ENCODE measurements at places on chromosomes 1 and 21.

- DNase-seq = no peak
Measured at GRCh38 chr21:28883931-28884330, 108.7 kb downstream of the LTN1 start.

- no peak for DNase-seq
Measured at GRCh38 chr1:234579967-234580366, 30.0 kb downstream of the IRF2BP2 start.

GRCh38 chr1:77539519-77540142 is 142.8 kb downstream of the ZZZ3 start:
- DNase-seq = no peak

DNA sequence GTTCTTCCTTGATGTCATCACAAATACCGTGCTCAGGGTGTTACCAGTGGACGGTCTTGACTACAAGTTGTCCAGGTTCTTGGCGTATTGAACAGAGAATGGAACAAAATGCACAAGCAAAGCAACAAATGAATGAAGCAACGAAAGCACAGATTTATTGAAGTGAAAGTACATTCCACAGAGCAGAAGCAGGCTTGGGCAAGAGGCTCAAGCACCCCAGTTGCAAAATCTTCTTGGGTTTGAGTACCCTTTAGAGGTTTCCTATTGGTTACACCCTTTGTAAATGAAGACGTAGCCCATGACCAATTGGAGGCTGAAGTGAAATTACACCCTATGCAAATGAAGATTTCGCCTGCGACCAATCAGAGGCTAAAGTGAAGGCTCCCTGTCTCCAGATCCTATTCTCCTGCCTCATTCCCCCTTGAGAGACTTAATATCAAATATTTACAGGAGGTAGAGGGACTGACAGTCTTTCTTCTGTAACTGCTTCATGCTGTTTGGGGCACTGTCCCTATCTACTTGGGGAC is 38.3 kb downstream of the YY1AP1 start:
- DNase-seq = no peak

DNA sequence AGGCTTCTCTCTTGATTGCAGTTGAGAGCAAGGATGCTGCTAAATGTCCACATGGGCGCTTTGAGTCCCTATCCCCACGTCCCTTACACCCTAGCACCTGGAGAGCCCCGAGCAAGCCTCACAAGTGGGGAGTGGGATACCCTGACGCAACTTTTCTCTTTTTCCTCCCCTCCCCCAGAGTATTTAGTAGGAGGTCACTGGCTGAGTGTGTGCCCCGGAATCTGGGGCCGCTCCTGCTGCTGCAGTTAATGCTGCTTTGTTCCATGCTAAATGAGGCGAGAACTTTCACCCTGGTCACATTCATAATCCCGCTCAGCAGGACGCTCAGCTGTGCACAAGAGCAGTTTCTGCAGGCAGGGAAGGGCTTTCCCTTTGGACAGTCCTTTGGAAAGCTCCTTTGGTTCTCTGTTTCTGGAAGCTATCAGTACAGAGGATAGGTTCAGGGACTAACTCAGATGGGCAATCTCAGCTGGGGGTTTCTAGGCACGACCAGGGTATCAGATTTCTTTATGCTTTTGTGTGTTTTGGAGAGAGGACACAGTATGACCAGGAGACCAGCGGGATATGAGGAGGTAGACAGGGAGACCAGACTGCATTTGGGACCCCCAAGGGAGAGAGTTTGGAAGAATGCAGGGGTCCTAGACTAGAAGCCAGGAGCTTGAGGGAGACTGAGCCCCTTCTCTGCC is 75.9 kb downstream of the NOS1AP start:
- DNase-seq = no peak

DNA sequence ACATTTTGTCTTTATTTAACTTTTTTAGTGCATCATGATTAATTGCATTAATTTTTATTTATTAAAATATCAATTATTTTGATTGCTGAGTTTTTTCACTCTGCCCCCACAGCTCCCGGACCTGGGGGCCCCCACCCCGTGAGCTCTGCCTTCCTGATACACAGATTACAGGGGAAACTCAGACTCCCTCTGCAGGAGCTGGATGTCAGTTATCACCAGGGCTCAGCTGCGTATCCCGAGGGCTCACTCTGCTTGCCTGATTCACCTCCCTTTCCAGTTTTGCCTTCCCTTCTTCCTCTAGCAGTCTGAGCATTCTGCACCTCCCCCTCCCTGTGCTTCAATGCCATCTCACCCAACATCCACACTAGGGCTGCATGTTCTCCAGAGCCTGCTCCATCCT is 98.2 kb downstream of the ATP1A1 start:
- DNase-seq = no peak

DNA sequence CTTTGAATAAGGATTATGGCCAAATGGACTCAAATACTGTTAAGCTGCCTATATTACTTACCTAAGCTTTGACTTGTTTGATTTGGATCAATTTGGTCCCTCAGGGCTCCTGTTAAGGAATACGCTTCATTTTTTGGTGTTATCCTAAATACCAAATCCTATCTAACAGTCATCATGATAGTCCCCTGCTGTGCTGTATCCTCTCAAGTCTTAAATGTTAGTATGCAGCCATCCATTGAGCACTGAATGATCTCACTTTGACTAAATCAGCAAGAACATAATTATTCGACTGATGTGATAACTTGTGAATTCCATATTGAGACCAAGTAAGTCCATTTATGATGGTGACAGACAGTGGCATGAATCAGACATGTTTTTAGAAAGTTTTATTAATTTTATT is 53.1 kb upstream of the ATF3 start:
- no peak for DNase-seq

Measured in stimulated activated CD4-positive, alpha-beta T cell treated with anti-CD3 and anti-CD28 coated beads, Interleukin-1b, Interleukin-23, amount 100 ng/mL, for 1 hour (primary cell).